Choroid plexus epithelial cell (primary cell): ENCODE measurements at places on chromosomes 6 and 20.

DNA sequence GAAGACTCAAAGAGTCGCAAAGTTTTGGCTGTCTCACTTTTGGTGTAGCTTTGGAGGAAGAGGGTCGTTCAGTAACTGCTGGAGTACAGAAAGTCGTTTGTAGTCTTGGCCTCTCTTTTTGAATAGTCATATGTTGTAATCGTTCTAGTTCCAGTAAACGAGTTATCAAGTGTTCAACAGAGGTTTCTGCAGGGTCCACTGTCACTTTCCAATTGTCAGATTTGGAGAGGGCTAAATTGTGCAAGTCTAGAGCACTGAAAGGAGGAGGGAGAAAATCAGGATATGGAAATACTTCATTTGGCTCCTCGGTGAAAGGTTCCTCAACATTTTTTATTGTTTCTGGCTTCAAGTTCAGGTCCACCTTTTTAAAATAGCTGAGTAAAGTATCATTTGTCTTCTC is 9.7 kb downstream of the FAM217A start:
- no peak for DNase-seq

DNA sequence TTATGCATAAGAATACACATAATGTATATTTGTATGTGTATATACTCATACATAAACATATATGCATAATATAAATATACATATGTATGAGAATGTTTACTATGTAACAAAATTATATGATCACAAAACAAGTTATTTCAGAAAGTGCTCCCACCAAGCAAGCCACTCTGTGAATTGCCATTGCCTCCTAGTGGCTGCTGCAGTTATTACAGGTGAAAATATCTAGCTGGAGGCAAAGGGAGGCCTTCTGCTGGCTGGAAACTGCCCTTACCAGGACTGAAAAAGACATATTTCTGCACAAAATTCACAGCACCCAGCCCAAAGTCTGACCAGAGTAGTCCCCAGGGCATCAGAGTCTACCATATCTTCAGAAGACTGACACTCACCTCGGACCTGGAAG is 14.4 kb upstream of the ADAM33 start:
- no peak for DNase-seq

GRCh38 chr6:168226902-168227318 is 92.7 kb downstream of the DACT2 start:
- DNase-seq: no peak

- DNase-seq: no peak
Measured at GRCh38 chr20:9572670-9573069, 58.3 kb downstream of the LAMP5 start.

GRCh38 chr6:165849534-165850430 is 186.7 kb upstream of the PDE10A start:
- peak; percentile 8 for DNase-seq

- DNase-seq: no peak
Measured at GRCh38 chr6:166206510-166207283, 39.0 kb upstream of the TBXT start.

DNA sequence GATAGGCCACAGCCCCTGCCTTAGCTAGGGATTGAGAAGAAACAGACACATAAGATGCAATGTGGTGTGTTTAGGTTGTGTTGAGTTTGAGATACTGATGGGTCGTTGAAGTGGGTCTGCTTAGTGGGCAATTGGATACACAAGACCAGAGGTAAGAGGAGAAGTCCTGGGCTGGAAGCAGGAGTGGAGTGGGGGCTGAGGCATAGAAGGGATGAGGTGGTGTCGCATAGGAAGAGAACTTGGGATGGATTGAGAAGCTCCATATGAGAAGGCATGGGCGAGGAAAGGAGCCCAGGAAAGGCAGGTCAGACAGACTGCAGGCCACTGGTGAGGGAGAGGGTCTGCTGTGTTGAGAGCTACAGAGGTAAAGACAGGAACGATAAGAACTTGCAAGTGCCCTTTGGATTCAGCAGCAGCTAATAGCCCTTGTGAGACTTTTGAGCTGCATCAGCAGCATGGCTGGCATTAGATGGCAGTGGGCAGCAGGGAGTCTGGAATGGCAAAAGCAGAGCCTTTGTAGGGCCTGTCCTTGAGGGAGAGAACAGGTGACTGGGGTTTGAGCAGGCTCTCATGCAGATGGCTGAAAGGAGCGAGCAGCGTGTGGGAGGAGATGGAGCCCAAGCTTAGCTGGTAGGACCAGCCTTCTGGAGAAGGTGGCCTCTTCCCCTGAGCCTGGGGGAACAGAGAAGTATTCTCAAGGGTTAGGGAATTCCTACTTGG is 33.2 kb downstream of the PLCG1 start:
- DNase-seq: no peak

- DNase-seq: no peak
Measured at GRCh38 chr20:57660922-57661745, 40.9 kb upstream of the ZBP1 start.

- no peak for DNase-seq
Measured at GRCh38 chr6:16950302-16950701, 151.5 kb upstream of the STMND1 start.

DNA sequence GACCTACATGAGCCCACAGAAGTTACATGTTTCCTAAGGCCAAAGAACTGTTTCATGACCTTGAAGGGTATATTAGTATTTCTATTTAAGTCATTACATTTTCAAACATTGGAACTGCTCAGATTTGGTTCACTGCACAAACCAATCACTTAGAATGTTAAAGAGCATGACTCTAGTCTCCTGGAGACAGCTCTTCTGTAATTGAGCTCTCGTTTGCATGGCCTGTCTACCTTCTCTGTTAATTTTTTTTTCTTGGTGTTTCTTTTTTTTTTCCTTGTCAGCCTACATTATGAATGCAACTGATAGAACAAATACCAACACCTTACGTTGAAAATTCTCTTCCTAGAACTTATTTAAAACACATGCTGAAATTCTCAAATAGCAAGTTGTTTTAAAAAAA is 860.2 kb upstream of the MAP3K7 start:
- no peak for DNase-seq

DNA sequence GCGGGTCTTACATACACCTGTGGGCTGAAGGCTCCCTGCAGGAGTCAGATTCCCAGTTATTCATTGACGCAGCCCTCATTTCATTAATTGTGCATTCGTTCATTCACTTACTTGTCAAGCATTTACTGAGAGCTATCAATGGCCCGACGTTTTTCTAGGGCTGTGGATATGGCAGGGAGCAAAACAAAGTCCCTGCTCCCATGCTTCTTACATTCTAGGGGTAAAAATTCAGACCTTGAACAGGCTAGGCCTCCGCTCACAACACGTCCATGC is 369 bp upstream of the NSFL1C start:
- DNase-seq: no peak

GRCh38 chr6:12092762-12093161 is 80.7 kb downstream of the HIVEP1 start:
- no peak for DNase-seq

- no peak for DNase-seq
Measured at GRCh38 chr6:45718871-45719270, 296.8 kb downstream of the CLIC5 start.

DNA sequence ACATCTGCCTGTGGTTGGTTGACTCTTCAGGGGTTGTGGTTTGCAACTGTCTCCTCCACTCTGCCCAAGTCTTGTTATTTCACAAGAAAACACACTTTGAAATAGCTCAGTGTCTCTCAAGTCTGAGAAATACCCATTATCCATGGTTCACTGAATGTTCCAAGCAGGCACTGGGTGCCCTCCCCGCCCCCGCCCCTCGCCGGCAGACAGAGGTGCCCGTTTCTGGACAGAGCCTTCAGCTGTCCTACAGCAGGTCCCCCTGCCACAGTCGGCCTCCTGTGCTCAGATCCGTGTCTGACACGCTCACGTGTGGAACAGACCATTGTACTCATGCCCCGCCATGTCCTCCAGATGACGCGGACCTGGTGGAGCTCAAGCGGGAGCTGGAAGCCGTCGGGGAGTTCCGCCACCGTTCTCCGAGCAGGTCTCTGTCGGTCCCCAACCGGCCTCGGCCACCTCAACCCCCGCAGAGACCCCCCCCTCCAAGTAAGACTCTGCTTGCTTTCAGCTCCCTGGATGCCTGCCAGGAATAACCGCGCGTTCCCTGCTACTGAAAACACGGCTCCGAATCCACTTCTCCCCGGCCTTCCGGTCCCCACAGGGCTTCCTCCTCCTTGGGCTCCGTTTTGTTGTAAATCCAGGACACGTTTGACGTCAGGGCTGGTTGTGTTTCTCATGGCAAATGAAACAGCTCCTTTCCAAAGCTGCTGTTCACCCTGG is 81.4 kb downstream of the SERAC1 start:
- peak; percentile 94 for DNase-seq

DNA sequence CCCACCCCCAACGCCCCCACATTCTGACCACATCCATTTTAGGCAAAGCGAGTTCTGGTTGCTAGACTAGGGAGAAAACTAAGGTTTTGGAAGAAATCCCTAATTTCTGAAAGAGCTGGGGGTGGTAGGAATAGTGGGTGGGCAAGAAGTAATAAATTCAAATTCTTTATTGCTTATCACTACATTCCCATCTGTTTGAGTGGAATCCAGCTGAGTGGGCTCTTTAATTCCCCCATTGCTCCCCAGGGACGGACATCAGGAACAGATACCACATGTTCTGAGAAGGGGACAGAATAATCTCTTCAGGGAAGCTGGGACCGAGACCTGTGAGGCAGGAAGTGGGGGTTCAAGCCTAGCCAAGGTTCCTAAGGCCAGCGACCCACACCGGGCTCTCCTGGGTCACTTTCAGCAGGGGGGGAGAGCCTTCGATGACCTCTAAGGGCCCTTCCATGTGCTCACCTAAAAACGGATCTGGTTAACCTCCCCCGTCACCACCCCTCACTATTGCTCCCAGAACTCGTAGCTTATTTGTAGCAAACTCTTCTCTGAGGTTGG is 42.3 kb upstream of the MRPS10 start:
- DNase-seq: no peak

DNA sequence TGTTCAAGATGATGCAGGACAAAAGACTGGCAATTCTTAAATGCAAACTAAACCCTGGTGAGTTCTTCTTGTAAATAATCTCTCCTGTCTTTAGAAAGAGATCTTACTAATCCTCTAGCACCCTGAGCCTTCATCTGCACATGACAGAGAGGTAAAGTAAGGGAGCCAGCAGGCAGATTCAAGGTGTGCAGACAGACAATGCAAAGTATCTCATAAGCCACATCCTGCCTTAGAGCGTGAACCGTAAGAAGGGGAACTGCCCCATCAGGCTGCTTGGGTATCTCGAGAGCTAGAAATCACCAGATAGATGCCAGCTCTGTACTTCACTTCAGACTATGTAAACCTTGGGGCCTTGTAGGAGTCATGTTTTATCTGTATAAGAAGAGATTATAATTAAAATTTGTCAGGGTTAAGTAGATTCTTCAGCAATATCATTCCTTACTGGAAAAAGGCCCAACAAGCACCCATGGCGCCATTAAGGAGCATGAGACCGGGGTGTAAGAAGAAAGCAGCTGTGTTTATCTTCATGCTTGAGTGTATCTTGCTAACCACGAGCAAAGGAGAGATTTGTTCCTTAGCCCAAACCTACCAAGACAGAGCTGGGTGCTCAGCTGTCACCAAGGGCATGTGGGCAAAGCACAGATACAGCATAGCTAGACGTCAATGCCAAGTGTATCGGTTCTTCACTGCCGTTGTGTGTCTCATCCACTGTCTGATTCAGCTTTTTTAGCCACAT is 24.4 kb downstream of the CNR1 start:
- DNase-seq: no peak

- no peak for DNase-seq
Measured at GRCh38 chr20:18662279-18663040, 74.6 kb downstream of the DTD1 start.

GRCh38 chr6:129645830-129646579 is 64.0 kb downstream of the ARHGAP18 start:
- DNase-seq: no peak

GRCh38 chr6:140485740-140486449 is 1111.4 kb upstream of the CITED2 start:
- DNase-seq: peak; percentile 96

DNA sequence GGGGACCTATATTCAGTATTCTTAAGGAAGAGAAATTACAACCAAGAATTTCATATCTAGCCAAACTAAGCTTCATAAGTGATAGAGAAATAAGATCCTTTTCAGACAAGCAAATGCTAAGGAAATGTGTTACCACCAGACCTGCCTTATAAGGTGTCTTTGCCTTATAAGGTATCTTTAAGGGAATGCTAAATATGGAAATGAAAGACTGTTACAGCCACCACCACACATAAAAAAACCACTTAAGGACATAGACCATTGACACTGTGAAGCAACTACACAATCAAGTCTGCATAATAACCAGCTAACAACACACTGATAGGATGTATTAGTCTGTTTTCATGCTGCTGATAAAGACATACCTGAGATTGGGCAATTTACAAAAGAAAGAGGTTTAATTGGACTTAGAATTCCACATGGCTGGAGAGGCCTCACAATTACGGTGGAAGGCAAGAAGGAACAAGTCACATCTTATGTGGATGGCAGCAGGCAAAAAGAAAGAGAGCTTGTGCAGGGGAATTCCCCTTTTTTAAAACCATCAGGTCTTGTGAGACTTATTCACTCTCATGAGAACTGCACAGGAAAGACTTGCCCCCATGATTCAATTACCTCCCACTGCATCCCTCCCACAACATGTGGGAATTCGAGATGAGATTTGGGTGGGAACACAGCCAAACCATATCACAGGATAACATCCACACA is 119.2 kb upstream of the LAMA2 start:
- peak; percentile 39 for DNase-seq

- no peak for DNase-seq
Measured at GRCh38 chr6:15507746-15508145, 155.1 kb downstream of the DTNBP1 start.

DNA sequence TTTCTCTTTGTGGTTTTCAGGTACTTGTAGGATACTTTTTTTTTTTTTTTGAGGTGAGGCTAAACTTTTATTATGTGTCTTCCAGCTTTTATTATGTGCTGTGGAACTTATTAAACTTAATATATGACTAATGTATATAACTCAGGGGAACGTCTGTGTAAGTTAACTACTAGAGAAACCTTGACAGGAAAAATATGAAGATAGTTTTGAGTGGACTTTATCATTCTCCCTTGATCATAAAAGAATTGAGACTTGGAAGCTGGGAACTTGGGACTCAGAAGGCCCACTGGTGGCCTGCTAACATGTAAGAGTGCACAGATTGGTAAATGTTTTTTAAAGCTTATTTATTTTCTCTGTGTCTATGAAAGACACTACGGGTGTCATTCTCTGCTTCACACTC is 73.1 kb downstream of the CARMIL1 start:
- DNase-seq: no peak

DNA sequence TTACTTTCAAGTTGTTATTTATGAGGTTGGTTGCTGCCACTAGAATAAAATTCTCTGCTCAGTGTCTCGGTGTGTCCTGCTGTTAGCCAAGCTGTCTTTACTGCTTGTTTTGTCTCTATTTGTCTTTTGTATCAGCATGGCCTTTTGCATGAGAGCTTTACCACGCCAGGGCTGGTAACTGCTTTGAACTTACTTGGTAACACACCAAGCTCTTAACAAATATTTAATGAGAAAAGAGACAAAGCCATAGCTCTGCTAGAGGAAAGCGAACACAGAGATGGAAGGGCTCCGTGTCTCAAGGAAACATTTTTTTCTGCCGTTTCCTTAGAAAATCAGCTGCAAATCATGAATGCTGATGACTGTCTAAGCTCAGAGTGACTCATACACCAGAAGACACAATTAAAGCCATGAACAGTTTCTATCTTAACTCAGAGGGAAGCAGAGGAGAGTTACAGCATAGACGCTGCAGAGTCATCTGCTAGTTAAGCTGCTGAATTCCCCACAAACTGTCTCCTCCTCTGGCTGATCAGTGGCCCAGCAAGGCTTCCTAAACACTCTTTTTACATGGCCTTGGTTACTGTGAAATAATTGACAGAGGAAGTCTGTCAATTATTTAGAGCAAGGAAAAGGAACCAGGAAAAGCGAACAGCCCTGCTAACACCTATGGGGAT is 44.8 kb downstream of the AGPAT4 start:
- peak; percentile 91 for DNase-seq
